Thyroid gland (tissue), 4 donors: ENCODE measurements at places on chromosomes 3 and 15.

- no peak for DNase-seq
Observed at GRCh38 chr15:100878648-100879047, 983 bp upstream of the ALDH1A3 start.

- DNase-seq, result no peak
Observed at GRCh38 chr3:69058180-69058946, 6.2 kb upstream of the TMF1 start.

- DNase-seq, result no peak
Observed at GRCh38 chr15:27870320-27870719, 228.8 kb downstream of the OCA2 start.

- DNase-seq, result no peak
Observed at GRCh38 chr3:188239577-188239976, 85.6 kb downstream of the LPP start.

GRCh38 chr15:91302588-91303439 is 202.8 kb downstream of the SV2B start:
- DNase-seq, result peak; percentile 39

DNA sequence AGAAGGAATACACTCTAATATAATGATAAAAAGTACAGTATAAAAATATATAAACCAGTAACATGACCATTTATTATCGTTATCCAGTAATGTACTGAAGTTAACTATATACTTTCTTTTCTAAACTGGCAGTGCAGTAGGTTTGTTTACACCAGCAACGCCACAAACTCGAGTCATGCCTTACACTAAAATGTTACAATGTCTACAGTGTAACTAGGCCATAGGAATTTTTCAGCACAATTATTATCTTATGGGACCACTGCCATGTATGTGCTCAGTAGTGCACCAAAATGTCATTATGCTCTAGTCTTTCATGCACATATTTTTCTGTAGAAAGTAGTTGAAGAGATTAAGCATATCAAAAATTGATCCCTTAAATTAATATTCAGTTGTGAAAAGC is 609.8 kb upstream of the BCHE start:
- no peak for DNase-seq

- no peak for DNase-seq
Observed at GRCh38 chr3:111901637-111902036, 42.6 kb downstream of the PHLDB2 start.

GRCh38 chr3:19811689-19812088 is 122.3 kb downstream of the EFHB start:
- DNase-seq, result no peak
